ENCODE measurements at places on chromosomes 1 and 21. TPM values are rescaled to one million over a fixed set of nuclear protein-coding genes. Genes with fewer than 3 reads are reported as not detected.

WNT3A gene
- not detected for total RNA-seq

- H3K27ac ChIP-seq = no peak overlapping the region
- H3K4me1 ChIP-seq = no peaks in the 10 kb centered on the region
- DNase-seq = no peak
- H3K27me3 ChIP-seq = no peaks in the 10 kb centered on the region
Observed at GRCh38 chr1:82867781-82868180, 1067.0 kb downstream of the ADGRL2 start.

NLRP3 gene
- total RNA-seq = not detected

DNA sequence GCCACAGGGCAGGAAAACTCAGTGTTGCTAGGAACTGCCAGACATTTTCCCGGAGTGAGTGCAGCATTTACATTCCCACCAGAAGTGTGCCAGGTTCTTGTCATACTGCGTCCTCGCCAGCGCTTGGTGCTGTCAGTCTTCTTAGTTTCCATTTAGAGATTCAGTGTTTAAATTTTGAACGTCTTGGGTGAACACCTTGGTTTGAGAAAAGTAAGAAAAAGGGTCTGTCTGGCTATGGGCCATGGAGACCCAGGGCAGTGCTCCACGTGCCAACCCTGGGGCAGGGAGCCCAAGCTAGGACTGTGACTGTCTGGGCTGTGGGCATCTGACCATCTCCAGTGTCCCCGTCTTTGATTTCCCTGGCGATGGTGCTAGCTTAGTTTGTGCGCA, 16.0 kb downstream of the IBA57 start:
- no peaks in the 10 kb centered on the region for H3K4me1 ChIP-seq
- H3K27ac ChIP-seq = no peak overlapping the region
- H3K4me3 ChIP-seq = no peak overlapping the region
- no peaks in the 10 kb centered on the region for H3K36me3 ChIP-seq
- no peaks in the 10 kb centered on the region for H3K27me3 ChIP-seq

DNA sequence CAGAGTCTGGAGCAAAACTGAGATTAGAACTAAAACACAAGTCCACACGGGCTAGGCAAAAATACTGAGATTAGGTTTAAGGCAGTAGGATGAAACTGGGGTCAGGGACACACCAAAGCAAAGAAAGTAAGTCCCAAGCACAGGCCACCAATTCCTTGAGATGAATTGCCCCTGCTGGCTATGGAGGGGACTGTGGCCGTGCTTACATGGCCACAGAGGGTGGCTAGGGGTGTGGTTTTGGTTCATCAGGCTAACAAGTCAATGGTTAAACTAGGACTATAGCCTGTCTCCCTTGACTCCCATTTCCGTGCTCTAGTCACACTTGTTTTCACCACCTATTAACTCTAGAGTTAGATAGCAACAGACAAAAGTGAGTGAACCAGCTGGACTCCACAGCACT, 394.8 kb downstream of the PBX1 start:
- no peaks in the 10 kb centered on the region for H3K36me3 ChIP-seq
- H3K4me1 ChIP-seq = no peaks in the 10 kb centered on the region
- no peak for DNase-seq
- H3K27ac ChIP-seq = no peak overlapping the region
- no peak overlapping the region for H3K4me3 ChIP-seq

CHIT1 gene
- total RNA-seq = not detected

DNA sequence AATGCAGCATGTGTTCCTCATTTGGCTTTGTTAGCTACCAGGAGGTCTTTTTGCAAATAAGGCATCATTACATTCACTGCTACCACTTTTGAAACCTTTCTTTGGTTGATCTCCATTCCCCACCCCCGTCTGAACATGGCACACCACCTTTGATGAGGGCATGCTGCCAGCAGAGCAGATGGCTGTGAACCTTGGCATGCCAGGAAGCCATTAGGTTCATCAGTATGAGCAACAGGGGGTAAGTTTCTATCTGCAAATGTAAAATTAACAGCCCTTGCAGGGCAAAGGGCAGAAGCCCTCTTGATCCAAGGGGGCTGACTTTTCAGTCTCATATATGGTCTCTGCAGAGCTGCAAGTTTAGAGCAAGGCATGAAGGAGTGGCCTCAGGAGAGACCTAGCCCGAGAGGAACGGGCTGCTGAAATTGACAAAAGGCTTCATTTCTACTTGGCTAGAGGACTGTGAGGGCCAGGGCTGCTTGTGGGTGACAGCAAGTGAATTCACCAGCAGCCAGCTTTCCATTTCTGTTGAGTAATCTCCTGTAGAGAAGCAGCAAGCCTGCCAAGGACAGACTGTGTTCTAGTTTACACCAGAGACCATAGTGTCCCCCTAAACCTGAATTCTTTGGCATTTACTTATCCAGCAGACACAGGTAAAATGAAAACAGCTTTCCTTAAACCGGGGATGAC, 127.9 kb downstream of the ZNF326 start:
- H3K4me1 ChIP-seq = peaks cover 23% of the 10 kb centered on the region
- no peak overlapping the region for H3K4me3 ChIP-seq
- H3K36me3 ChIP-seq = no peaks in the 10 kb centered on the region
- no peak for DNase-seq

GRCh38 chr1:222996310-222996975, 146.6 kb downstream of the TLR5 start:
- H3K36me3 ChIP-seq = no peaks in the 10 kb centered on the region
- no peak overlapping the region for H3K4me3 ChIP-seq
- peaks cover 38% of the 10 kb centered on the region for H3K4me1 ChIP-seq
- H3K27me3 ChIP-seq = no peaks in the 10 kb centered on the region

GRCh38 chr1:55382806-55383305, 167.7 kb upstream of the USP24 start:
- H3K27me3 ChIP-seq = no peaks in the 10 kb centered on the region
- no peaks in the 10 kb centered on the region for H3K4me1 ChIP-seq
- H3K4me3 ChIP-seq = no peak overlapping the region
- no peak overlapping the region for H3K27ac ChIP-seq

- DNase-seq = no peak
- no peaks in the 10 kb centered on the region for H3K4me1 ChIP-seq
- no peak overlapping the region for H3K4me3 ChIP-seq
- H3K27me3 ChIP-seq = no peaks in the 10 kb centered on the region
Observed at GRCh38 chr1:53552981-53553733, 94.0 kb downstream of the DMRTB1 start.

- H3K36me3 ChIP-seq = no peaks in the 10 kb centered on the region
- H3K4me1 ChIP-seq = no peaks in the 10 kb centered on the region
- no peaks in the 10 kb centered on the region for H3K27me3 ChIP-seq
Observed at GRCh38 chr1:244796719-244797406, 38.6 kb upstream of the COX20 start.

- H3K4me3 ChIP-seq = peak overlapping the region; percentile 84
- peak overlapping the region; percentile 73 for H3K27ac ChIP-seq
- no peaks in the 10 kb centered on the region for H3K27me3 ChIP-seq
- H3K4me1 ChIP-seq = peaks cover 21% of the 10 kb centered on the region
- no peaks in the 10 kb centered on the region for H3K36me3 ChIP-seq
Observed at GRCh38 chr1:9293533-9294404, 1.1 kb downstream of the SPSB1 start.

LEFTY2 gene
- not detected for total RNA-seq

TRIM17 gene
- total RNA-seq = 0.72 TPM

DNA sequence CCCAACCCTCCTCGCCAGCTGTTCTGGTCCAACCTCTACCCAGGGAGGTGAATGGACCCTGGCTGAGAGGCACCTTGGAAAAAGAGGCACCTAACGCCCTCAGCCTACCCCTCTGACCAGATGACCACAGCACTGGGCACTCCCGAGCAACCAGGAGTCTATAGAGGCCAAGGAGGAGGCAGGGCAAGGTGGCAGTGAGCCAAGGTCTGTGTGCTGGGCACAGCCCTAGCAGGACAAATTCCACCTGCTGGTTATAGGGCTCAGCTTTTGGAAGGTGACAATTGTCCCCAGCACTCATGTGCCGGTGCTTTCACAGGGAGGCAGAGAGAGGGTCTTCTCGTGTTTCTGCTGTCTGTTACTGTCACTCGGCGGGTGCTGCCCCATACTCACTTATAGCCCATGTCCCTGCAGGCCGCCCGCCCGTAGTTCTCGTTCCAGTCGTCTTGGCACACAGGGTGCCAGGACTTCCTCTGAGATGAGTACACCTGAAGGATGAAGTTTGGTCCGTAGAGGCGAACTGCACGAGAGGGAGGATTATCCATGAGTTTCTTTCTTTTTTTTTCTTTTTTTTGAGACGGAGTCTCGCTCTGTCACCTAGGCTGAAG, 27.8 kb downstream of the TMPRSS2 start:
- H3K36me3 ChIP-seq = no peaks in the 10 kb centered on the region
- no peak overlapping the region for H3K4me3 ChIP-seq
- no peak for DNase-seq

HAO2 gene
- total RNA-seq = not detected

- H3K4me3 ChIP-seq = no peak overlapping the region
- no peaks in the 10 kb centered on the region for H3K27me3 ChIP-seq
- no peak overlapping the region for H3K27ac ChIP-seq
- DNase-seq = no peak
- H3K4me1 ChIP-seq = peaks cover 5% of the 10 kb centered on the region
Observed at GRCh38 chr1:235928197-235928596, 61.5 kb upstream of the LYST start.

DNA sequence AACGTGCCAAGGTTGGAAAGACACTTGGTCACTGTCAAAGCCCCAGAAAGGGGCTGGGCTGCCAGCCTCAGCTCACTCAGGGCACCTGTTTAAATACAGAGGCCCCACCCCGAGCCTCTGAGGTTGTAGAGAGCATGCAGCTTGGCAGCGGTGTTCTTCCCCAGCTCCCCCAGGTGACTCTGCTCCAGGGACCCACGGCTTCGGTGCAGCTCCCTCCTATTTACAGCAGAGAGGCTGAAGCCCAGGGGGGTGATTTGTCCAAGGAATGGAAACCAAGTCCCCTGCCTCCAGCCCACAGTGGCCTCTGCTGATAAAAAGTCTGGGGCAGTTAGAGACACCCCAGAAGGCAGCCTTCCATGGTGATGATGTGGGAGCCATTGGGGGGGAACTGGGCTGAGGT, 9.1 kb upstream of the C1QA start:
- H3K4me1 ChIP-seq = no peaks in the 10 kb centered on the region
- no peak for DNase-seq
- no peak overlapping the region for H3K4me3 ChIP-seq
- no peaks in the 10 kb centered on the region for H3K36me3 ChIP-seq
- H3K27me3 ChIP-seq = peaks cover 82% of the 10 kb centered on the region

- H3K4me3 ChIP-seq = no peak overlapping the region
- no peaks in the 10 kb centered on the region for H3K36me3 ChIP-seq
- no peak overlapping the region for H3K27ac ChIP-seq
- H3K4me1 ChIP-seq = no peaks in the 10 kb centered on the region
- DNase-seq = no peak
Observed at GRCh38 chr1:231839999-231840398, 213.4 kb downstream of the DISC1 start.

DNA sequence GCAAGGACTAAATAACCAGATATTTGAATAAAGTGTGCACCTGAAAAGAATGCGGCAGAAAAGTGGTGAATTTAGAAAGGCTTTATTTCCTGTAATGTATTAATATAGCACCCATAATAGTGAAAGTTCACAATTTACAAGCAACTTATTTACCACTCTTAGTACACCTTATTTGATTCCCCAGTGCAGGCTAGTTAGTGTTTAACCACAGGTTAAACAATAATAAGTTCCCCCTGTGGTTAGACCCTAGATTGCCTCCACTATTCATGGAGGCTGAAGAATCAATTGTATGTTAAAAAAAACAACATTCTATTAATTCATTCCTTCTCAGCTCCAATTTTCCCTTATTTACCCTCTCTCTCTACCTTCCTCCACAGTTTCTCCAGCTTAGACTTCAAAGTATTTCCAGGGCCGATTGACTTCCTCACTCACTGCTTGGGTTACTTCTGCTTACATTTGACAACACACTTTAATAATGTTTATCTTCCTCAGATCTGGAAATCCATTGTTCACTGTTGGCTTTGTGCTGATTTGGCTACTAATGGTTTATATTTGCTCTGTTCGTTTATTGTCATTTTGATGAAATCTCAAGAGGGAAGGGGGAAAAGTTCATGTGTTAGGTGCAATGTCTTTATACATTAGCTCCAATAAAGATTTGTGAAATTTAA, 796.3 kb downstream of the BRINP3 start:
- no peaks in the 10 kb centered on the region for H3K36me3 ChIP-seq
- no peaks in the 10 kb centered on the region for H3K4me1 ChIP-seq
- H3K27ac ChIP-seq = no peak overlapping the region
- no peak for DNase-seq
- no peaks in the 10 kb centered on the region for H3K27me3 ChIP-seq

- no peaks in the 10 kb centered on the region for H3K4me1 ChIP-seq
- no peak for DNase-seq
- H3K27ac ChIP-seq = no peak overlapping the region
- peaks cover 40% of the 10 kb centered on the region for H3K36me3 ChIP-seq
- H3K4me3 ChIP-seq = no peak overlapping the region
- no peaks in the 10 kb centered on the region for H3K27me3 ChIP-seq
Observed at GRCh38 chr1:25355841-25356395, 17.8 kb downstream of the TMEM50A start.

DNA sequence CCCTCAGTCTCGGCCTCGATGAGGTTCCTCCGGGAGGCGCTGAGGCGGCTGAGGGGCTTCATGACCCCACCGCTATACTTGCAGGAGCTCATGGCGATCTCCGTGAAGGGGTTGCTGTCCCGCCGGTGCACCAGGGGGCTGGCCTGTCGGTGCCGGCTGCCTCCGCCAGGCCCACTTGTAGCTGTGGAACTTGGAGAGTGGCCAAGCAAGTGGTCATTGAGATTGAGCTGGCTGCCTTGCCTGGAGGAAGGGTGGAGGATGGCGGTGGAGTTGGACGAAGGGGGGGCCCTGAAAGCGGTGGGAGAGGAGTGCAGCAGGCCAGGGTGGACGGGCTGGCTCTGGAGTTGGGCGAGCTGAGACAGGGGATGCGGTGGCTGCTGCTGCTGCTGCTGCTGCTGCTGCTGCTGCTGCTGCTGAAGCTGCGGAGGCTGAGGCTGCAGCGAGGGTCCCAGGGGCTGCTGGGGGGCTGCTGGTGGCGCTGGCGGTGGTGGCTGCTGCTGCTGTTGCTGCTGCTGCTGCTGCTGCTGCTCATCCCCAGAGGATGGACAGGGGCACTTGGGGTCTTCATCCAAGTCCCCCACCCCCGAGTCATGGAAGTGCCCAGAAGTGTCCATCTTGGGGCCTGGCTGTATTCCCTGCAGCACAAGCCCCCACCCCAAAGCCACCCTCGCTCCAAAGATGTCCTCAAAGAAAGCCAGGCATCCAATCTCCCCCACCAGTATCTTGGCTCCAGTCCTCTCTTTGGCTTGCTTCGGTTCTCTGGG, 548 bp downstream of the KCNN3 start:
- no peak for DNase-seq
- no peaks in the 10 kb centered on the region for H3K36me3 ChIP-seq
- H3K4me3 ChIP-seq = peak overlapping the region; percentile 43
- peaks cover 37% of the 10 kb centered on the region for H3K4me1 ChIP-seq
- H3K27me3 ChIP-seq = no peaks in the 10 kb centered on the region
- H3K27ac ChIP-seq = no peak overlapping the region

S100A1 gene
- total RNA-seq = not detected

TNFRSF4 gene
- 0.80 TPM for total RNA-seq

GRCh38 chr21:32812035-32812434, 40.5 kb upstream of the PAXBP1 start:
- no peak overlapping the region for H3K27ac ChIP-seq
- H3K4me1 ChIP-seq = peaks cover 9% of the 10 kb centered on the region
- no peak overlapping the region for H3K4me3 ChIP-seq
